A172 (cell line): ENCODE measurements at places on chromosomes 1 and 21.

DNA sequence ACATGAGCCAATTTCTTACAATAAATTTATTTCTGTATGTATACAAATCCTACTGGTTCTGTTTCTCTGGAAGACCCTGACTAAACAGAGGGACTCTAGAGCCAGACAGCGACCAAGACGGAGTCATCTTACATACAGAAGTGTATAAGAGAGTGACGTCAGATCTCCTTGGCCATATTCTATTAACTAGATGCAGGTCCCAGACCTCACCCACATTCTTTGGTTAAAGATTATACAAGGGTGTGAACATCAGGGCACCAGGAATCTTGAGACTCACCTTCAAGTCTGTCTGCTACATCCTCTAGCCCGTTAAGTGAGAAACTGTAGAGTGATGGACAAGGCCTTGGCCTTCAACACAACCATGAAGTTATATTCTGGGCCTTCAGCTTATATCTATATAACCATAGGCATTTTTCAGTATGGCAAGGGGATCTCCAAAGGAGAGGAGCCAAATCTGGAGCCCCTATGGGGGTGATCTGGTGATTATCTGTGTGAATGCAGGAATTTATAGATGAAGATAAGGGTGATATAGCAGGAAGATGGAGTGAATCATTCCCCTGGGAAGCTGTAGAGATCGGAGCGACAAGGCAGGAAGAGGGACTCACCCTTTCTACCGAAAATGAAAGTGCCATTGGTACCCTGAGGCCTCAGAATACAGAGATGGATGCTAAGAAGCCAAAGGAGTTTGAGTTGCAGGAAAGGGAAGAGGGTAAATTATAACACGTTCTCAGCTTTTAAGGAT, 83.9 kb downstream of the ADAMTS1 start:
- peak; percentile 42 for DNase-seq

DNA sequence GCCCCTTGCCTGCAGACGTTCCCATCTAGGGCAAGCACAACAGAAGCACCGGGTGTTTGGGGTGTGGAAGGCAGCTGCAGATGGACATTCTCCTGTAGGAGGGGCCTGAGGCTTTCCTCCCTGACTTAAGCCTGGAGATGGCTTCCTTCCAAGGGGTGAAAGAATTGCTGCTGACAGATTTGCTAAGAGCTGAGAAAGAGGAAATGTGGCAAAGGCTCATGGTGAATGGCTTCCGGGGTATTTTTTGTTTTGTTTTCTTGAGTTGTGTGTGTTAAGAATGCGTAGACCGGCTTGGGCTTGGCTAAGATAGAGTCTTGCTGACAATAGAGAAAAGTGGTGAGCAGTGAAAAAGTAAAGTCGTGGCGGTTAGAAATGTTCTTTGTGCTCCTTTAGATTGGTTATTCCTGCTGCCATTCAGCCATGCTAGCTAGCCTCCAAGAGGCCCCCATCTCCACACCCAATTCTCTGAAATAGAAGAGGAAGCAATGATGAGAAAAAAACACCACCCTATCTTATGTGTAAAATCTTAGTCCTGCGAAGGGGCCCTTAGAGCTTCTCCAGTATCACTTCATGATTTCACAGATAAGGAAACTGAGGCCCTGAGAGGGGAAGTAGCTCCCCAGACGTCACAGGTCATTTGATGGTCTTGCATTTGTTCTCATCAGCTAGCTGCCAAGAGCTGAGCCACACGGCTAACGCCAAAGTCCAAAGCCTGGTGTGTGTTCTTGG, 36.9 kb downstream of the EIF2D start:
- peak; percentile 74 for DNase-seq

DNA sequence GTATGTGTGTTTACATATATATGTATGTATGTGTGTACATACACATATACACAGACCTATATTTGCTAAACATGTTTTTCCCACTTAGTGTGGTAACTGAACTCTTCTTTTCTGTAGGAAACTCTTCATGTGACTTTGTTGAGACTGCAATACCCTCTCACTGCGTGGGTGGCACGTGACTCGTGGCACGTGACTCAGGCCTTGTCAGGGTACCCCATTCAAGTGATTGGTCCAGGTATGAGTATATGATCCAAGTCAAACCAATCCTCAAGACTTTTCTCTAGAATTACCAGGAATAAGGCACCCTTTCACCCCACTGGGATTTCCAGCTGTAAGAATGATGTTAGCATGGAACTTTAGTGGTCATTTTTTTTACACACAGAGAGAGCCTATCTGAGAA, 149.2 kb upstream of the KCNK2 start:
- no peak for DNase-seq

DNA sequence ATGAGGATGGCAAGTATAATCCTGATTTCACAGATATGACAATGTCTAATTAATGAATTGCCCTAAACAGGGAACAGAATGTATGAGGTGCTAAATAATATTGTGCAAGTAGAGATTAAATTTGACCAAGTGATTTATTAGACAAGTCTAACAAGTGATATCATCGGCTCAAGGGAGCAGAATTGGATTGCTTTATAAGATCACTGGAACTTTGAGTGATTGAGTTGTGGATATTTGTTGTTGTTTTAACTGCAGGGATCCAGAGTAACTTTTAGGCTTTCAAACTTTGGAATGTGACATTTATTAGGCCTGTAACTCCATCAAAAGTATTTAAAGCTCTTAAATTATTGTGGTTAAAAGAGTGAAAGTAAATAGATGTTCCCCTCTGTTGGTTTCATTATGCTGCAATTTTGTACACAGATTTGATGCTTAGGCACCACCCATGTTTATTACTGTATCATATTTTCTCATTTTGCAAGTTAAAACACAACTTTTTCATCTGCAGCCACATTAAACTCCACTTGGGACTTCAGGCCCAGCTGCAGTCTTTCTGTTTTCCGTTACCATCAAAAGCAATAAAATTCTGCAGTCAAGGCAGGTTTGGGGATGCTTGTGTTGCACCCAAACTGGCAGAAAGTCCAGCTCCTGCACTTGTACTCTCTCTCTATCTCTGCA, 206.6 kb downstream of the HLX start:
- DNase-seq: peak; percentile 55

- DNase-seq: no peak
Measured at GRCh38 chr1:2783435-2784397, 17.8 kb downstream of the TTC34 start.

DNA sequence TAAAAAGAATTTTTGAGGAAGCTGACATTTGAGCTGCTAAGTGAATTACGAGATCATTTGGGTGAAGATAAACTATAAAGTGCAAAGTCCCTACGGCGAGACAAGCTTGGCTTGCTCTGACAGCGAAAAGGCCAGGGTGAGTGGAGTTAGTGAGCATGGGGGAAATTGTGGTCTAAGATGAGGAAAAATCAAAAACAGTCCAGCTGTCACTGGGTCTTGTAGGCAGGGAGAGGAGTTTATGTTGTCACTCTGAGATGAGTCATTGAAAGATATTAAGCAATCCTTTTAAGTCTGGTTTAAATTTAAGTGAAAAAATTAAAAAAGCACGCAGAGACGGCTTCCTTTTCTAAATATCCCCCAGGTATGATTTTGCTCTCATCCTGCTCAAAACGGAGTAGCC, 601.9 kb downstream of the MRPL39 start:
- peak; percentile 12 for DNase-seq

- DNase-seq: no peak
Measured at GRCh38 chr1:40793617-40794016, 10.0 kb downstream of the KCNQ4 start.

- no peak for DNase-seq
Measured at GRCh38 chr1:78289603-78290002, 201.2 kb upstream of the PTGFR start.

DNA sequence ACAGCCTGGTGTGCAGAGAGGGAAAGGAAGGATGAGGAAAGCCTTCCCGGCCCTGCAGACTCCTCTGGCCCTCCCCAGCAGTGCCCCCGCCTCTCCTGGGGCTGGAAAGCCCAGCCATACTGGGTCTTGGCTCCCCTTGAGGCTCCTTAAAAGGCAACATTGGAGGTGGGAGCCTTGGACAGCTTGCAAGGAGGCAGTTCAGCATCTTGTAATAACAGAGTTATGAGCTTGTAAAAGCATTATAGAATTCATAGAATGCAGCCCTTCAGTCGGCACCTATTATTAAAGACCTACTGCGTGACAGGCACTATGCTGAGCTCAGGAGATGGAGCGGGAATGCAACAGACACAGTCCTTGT, 4.2 kb downstream of the TINAGL1 start:
- DNase-seq: no peak

- DNase-seq: no peak
Measured at GRCh38 chr1:213418268-213419071, 367.4 kb downstream of the RPS6KC1 start.

DNA sequence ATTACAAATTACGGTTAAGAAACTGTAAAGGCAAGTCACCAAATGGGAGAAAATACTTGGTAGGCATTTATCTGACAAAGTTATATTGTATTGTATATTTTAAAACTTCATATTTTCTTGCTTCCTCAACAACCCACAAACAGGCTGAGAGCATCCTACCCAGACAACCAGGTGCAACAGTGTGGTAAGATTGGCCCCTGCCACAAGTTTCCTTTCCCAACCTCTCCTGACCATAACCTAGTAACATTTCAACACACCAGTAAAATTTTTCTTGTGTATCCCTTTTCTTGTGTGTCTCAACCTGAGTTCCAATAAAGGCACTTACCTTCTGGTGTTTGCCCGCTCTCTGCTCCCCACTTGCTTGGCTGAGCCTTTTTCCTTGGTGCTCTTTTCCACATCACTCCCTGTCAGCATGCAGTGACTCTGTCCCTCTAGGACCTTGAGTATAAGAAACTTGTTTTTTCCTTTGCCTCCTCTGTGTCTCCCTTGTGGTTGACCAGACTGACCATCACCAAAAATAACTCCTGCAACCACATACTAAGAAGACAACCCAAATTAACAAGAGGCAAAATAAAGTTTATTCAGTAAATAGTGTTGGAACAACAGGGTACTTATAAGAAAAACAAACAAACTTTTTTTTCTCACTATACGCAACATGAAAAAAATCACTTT, 40.9 kb downstream of the FCRL3 start:
- DNase-seq: no peak

DNA sequence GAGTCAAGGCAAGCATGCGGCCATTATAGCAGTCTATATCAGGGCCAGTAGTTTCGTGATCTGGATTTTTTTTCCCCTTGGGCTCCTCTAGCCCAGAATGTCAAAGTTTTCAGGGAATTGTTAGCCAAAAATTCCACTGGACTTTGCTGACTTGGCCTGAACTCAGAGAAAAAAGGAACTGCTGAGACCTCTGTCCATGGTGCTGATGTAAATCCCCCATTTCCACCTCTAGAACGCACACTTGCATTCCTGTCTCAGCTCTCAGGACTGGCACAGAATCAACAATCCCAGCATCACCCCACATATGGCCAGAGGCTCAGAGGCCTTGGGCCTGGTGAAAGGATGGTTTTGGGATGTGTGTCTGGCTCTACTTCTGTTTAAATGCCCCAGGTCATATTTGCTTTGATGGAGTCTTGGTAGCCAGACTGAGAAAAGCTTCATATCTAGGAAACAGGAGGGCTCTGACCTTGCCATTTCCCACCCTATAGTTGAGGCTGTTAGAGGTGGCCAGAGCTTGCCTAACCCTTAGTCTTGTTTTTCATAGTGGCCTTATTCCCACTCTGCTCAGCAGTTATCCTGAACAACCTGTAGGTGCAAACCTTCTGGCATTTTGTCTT, 16.9 kb upstream of the EFCAB14 start:
- DNase-seq: peak; percentile 72

- DNase-seq: peak; percentile 60
Measured at GRCh38 chr1:107750364-107750959, 214.5 kb downstream of the VAV3 start.

DNA sequence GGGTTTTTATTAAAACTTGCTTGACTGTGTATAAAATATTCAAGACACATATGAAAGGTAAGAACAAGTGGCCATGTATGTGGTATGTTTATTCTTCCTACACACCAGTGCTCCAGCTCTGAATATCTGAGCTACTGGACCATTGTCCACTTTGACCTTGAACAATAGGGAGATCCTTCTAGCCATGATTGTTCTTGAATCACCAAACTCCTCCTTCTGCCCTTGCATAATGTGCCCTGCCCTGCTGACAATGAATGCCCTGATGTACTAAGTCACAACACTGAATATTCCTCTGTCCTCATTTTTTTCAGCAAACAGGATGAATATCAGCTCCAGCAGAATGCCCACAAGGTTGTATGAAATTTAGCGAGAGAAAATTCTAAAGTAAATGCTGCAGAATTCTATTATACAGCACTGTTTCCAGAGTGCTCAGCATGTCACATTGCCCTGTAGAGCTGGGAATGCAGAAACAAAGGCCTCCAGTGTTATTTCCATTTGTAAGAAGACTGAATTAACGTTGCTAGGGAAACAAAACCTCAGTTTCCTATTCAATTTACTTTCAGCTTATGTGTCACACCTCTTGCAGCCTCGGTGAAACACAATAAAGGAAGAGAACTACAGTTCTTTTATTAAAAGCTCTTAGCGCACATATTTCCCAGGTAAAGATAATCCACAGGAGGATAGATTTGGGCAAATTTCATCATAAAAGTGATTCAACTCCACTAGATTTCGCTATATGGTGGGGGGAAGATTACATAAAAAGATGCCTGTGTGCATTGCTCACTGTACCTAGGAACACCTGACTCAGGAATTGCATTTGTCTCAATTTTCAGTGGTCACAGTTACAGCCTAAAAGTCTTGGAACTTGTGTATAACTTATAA, 187.4 kb upstream of the ATP1B1 start:
- no peak for DNase-seq

- DNase-seq: peak; percentile 74
Measured at GRCh38 chr1:39268112-39268581, 63.7 kb downstream of the MACF1 start.

DNA sequence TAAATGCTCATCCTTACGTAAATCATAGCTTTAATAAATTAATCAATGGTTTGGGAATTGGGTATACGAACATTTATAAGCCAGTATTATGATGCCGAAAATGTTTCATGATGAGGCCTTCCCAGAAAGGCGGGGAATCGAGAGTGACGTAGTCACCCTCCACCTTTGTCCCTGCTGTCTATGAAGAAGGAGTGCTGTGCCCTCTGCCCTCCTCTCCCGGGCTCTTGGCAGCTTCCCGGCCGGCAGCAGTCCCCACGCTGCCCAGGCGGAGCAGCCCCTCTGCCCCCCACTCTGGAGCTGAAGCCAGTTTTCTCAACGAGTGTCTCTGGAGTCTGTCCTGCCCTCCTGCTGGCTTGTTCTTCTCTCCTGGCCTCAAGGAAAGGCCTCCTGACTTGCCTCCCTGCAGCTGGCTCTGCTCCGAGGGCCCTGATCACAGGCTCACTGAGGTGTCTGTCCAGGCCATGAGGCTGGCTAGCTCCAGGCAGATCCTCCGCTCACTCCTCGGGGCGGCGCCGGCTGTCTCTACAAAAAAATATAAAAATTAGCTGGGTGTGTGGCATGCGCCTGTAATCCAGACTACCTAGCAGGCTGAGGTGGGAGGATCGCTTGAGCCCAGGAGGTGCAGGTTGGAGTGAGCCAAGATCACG, 150.7 kb upstream of the COL6A1 start:
- DNase-seq: no peak
